ENCODE measurements at places on chromosomes 11 and 22.

DNA sequence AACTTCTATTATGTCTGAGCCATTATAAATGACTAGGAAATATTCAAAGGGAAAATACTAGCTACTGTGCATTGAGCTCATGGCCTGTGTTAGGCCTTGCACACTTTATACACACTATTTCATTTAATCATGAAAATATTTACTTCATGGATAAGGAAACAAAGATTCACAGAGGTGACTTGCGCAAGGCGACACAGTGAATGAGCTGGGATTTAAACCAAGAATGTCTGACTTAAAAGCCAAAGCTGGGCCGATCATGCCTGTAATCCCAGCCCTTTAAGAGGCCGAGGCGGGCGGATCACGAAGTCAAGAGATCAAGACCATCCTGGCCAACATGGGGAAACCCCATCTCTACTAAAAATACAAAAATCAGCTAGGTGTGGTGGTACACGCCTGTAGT, 231.5 kb downstream of the MIAT start:
- no peak for DNase-seq

DNA sequence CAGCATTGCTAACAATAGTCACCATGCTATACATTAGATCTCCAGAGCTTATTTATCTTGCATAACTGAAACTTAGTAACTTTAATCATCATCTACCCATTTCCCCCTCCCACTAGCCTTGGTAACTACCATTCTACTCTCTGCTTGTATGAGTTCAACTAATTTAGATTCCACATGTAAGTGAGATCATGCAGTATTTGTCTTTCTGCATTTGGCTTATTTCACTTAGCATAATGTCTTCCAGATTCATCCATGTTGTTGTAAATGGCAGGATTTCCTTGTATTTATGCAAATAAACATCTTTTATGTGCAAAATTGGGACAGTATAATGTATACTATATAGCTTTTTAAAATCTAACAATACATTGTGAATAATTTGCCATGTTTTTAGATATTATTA, 66.0 kb upstream of the ZBED5 start:
- DNase-seq: no peak

DNA sequence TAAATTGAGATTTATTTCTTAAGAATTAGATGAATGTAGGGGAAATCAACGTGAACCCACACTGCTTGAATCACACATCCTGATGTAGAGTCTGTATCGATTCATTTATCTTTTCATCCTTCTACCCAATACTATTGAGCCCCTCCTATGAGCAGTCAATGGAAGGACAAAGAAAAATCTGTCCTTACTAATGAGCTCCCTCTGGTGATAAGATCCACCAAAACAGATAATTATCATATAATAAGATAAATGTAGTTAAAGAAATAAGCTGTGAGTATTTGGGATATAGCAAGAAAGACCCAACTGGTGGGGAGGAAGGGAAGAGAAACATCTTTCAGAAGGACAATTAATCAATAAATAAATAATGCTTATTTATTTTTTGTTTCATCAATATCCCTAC, 385.1 kb upstream of the CCDC90B start:
- DNase-seq: peak; percentile 15

DNA sequence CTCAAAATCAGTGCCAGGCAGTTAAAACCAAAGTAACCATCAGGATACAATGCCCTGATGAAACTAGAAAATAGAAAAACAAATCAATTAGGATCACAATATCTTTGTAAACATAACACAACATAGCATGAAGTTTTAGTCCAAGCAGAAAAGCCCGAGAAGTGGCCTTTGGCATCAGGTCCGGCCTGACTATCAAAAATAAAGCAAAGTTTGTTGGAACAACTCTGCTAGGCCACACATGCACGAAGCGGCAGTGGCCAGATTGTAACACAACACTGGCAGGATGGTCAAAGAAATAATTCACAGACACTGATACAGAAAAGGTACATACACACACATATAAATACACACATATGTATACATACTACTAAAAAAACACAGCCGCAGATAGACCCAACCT, 26.9 kb downstream of the CDON start:
- DNase-seq: no peak

DNA sequence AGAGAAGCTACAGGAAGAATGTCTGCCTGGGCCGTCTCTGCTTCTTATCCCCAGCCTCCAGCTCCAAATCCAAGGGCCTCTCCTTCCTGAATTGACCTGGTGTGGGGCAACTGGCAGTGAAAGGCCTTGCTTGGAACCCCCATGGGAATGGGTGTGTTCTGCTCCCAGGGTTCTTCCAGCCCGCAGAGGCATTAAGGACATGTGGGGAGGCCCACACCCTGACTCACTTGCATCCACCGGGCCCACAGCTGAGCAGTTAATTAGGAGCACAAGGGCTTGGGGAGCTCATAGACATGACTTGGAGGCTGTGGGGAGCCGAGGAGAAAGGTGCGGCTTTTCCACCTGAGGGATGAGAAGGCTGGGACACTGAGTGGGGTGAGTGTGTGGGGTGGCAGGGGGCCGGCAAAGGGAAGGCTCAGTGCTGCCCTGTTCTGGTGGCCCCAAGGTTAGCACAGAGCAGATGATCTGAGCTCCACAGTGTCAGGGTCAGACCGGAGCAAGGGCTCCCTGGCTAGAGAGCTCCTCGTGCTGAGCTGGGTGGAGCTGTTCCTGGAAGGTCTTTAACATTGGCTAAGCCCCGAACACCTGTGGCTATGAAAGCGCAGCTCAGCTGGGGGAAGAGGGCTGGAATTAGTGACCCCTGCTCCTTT, 64.5 kb upstream of the NECTIN1 start:
- no peak for DNase-seq

Data from ACHN (cell line).